ENCODE measurements at places on chromosomes 7 and 10.

DNA sequence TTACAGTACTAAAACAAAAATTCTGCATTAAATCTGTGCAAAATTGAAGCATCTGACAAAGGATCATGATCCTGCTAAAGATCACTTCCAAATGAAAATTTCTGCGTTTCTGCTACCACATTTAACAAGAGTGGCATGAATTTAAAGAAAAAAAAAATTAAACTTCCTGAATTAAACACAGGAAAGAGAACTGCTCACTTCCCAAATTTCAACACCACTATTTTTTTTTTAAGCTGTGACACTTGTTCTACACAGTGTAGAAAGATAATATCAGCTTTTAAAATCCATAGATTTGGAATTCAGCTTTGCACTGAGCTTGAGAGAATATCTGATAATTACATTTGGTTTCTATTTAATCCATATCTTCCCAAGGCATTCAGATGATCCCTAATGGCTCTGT lies 73.6 kb downstream of the EPC1 start:
- no peak for DNase-seq

DNA sequence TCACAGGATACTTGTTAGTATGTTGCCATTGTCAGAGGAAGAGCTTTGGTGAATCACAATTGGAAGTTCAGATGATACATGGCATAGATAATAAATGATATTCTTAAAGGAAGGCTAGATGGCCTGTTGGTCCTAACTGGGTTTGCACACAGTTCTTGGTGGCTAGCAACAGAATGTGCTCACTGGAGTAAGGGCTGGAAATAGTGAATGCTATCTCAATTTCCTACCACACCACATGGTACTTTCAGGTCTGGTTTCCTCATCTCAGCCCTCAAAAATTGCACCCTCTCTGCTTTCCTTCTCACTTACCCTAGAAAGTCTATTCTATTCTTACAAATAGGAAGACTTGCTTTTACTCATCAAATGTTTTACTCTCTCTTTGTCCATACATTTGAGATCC lies 622.5 kb downstream of the ANKRD7 start:
- DNase-seq = no peak

GRCh38 chr7:3431306-3431705 lies 130.3 kb downstream of the SDK1 start:
- no peak for DNase-seq

GRCh38 chr7:15867441-15867840 lies 181.0 kb upstream of the MEOX2 start:
- no peak for DNase-seq

DNA sequence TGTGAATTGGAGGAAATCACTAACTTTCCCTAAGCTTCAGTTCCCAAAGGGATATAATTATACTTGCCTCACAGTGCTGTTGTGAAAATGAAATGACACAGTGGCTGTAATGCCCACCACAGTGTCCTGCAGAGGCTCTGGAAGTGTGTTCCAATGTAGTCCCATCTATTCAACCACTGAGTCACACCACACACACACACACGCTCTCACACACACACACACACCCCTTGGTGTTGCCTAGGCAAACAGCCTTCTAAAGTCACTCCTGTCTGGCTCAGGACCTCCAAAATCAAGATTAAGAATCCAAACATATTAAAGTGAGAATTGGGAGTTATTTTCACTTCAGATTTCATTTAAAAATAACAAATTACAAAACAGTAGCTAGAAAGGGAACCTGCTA lies 73.3 kb downstream of the NRCAM start:
- no peak for DNase-seq

DNA sequence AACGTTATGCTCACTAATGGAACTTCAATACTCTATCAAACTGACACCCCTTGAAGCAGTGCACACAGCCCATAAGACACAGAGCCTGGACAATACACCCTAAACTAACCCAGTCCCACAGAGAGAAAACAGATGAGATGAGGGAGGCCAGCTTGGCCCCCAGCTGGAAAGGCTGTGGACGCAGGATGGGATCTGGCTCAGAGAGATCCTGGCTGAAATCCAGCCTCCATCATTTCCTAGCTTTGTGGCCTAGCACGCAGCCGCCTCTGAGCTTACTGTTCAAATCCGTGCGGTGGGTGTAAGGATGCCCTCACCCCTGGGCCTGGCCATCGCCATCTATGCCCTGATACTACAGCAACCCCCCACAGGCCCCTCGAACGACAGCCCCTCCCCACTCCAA lies 32.7 kb downstream of the SNX8 start:
- no peak for DNase-seq

DNA sequence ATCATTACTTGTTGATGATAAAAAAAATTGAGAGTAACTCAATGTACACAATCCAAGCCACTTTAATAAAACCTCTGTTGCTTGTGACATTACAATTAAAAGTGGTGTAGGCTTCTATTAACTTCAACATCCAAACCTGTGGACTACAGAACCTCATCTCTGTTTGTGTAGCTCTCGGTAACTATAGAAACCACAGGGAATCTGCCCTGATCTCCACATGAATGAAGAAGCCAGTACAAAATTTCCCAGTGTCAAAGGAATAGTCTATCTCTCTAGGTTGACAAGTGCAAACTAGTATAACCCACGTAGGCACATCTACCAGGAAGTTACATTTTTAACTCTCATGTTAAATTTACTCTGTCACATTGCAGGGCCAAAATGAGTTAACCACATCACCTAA lies 204.3 kb downstream of the CHCHD3 start:
- no peak for DNase-seq

DNA sequence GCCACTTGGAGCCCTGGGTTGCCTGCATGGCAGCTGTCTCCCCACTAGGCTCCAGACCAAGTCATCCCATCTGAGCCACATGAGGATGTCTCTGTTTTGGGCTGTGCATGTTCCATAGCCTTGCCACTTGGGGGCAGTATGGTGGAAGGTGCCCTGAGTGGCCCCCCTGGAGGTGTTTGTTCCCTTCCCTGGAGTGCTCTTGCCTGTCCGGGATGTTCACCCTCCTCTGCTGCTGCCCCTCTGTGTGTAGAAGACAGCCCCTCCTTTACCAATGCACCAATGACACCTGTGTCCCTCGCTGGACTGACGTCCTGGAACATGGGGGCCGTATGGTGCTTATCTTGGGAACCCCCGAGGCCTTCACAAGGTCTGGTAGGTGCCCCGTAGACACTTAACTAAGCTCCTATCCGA lies 100.2 kb downstream of the ACTR3B start:
- no peak for DNase-seq

GRCh38 chr10:125056161-125057132 lies 103.9 kb downstream of the CTBP2 start:
- no peak for DNase-seq

DNA sequence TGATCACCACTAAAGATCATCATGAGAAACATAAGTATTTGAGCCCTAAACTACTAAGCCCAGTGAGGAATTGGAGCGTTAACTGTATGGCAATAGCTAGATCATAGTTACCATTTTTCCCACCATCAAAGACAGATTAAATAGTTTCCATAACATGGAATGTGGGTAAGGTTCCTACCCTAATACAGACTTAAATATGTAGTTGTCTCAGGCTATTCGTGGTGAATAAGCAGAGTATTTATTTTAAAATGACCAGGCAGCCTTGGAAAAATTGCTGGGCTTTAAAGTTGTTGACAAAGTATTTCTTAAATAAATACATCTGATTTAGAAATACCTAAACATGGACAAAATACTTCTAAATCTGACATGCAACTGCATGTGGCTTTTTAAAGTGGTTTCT lies 106.8 kb downstream of the NT5C2 start:
- no peak for DNase-seq

GRCh38 chr7:115869801-115870200 lies 160.8 kb downstream of the TFEC start:
- no peak for DNase-seq

Data from stimulated activated CD4-positive, alpha-beta T cell treated with anti-CD3 and anti-CD28 coated beads, Interleukin-12 subunit alpha, Interleukin-12 subunit beta, amount 100 ng/mL, for 48 hours (primary cell).